ENCODE measurements at places on chromosomes 4 and X.
A peak's percentile ranks its signal among the peaks of the same experiment; 100 is the strongest.

- no peak for DNase-seq
Observed at GRCh38 chr4:7960790-7961655, 21.4 kb upstream of the AFAP1 start.

DNA sequence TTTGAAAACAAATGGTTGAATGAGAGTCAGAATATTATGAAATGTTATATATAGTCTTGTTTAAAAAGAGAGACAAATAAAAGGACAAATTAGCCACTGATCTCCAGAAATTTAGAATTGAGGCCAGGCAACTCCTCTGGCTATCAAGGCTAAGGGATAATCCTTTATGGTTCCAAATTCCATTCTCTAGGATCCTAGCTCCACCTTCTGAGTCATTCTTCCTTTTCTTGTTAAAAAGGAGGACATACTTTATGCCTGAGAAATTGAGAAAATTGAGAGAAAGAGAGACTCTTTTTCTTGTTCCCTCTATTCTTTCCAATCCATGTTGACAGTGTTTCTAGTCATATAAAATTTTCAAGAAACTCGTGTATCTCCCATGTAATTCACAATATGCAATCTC, 1299.5 kb downstream of the FSTL5 start:
- DNase-seq, result no peak

DNA sequence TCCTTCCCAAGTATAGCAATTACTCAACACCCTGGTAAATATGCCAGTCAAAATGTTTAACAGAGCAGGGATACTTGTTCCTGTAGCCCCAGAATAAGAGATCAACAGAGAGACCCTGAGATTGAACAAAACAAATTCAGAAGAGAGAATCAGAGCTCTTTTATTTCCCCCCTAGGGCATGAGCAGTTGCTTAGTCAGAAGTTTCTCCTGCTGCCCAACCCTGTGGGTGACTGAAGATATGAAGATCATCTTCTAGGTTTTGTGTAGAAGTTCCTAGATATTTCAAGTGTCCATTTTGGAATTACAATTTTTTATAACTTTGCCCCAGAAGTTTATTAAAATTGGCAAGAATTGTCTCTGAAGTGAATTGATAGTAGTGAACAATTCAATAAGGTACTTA, 59.1 kb upstream of the RXFP1 start:
- DNase-seq, result no peak

DNA sequence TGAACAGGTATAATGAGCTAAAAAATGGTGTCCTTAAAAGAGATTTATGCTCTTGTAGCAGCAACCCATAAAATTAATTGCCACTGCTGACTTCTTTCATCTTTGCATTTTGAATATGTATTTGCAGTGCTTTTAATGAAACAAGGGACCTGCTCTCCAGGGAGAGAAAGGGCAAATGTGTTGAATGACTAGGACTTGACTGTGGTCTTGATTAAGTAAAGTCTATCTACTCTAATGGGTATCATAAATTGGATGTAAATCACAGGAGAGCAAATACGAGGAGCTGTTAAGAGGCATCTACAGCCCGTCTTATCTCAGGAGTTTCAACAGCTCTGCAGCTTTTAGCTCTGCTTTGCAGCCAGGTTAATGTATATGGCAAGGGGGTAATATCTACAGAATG, 216.4 kb downstream of the PALLD start:
- DNase-seq, result no peak

- DNase-seq, result no peak
Observed at GRCh38 chrX:114047558-114047957, 536.3 kb upstream of the HTR2C start.

GRCh38 chrX:64536736-64537135, 141.5 kb upstream of the MTMR8 start:
- no peak for DNase-seq

DNA sequence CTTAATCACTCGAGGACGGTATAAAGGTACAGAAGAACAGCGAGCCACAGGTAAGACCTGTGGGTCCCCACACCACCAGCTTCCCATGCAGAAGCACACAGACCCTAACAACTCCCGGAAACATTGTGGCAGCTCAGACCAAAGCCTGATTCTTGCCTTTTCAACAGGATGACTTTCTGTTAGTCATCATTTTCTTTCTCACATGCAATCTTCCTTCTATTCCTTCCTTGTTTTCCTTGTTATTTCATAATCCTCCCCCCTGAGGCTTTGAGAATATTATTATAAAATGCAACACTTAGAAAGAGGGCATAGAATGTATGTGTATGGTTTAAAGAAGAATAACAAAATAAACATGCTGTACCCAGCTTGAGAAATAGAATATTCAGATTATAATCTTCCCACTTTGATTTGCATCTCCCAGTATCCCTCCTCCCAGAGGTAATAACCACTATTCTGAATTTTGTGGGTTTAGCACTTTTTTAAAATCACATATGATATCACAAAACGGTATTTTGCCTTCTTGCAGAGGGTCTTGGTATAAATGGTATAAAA, 100.9 kb downstream of the FHDC1 start:
- DNase-seq, result no peak

- DNase-seq, result no peak
Observed at GRCh38 chrX:115895678-115896329, 274.7 kb upstream of the AGTR2 start.

- DNase-seq, result no peak
Observed at GRCh38 chr4:150323406-150324325, 245.4 kb downstream of the DCLK2 start.

GRCh38 chr4:148044912-148045352, 313.0 kb downstream of the ARHGAP10 start:
- DNase-seq, result no peak

- DNase-seq, result no peak
Observed at GRCh38 chr4:181618896-181619295, 624.3 kb upstream of the TENM3 start.

DNA sequence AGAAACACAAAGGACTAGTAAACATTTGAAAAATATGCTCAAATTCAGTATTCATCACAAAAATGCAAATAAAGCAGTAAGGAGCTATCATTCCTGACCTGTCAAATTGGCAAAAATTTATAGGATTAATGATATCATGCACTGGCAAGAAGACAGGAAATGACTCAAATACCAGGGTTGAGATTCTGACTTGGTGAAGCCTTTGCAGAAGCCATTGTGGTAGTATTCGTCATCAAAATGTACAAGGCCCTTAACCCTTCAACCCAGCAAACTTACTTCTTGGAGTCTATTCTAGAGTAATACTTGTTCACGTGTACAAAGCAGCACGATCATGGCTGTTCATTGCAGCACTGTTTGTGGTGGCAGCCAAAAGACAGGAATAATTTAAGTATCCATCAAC, 132.4 kb downstream of the ENOX2 start:
- DNase-seq, result peak; percentile 24

DNA sequence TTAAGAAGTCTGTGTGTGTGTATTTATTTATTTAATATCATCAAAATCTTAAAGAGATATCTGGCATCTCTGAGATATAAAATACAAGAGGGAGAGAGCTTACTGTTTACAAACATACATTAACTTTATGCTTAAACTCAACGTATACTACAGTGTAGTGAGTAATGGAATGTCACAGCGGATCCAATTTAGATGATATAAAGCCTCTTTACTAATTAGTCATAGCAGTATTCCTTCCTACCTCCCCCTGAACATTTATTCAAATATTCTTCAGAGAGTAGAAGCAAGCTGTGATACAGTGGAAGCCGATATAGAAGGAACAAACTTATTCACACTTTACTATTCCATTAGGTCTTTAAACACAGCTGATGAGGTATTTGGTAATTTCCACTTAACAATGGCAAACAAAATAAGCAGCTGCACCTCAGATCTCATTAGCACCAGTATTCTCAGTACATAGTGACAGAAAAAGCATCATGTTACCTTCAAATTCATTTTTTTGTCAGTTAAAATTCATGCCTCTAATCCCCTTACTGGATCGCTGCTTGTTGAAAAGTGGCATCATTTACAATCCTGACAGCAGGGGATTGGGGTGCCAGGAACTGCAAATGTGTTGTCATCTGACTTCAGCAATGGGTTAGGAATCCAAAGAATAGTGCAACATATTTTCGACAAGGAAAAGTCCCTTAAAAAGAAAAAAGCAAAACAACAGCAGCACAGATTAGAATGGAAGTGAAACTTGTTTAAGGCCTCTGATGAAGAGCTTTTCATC, 658.7 kb upstream of the EPHA5 start:
- no peak for DNase-seq

DNA sequence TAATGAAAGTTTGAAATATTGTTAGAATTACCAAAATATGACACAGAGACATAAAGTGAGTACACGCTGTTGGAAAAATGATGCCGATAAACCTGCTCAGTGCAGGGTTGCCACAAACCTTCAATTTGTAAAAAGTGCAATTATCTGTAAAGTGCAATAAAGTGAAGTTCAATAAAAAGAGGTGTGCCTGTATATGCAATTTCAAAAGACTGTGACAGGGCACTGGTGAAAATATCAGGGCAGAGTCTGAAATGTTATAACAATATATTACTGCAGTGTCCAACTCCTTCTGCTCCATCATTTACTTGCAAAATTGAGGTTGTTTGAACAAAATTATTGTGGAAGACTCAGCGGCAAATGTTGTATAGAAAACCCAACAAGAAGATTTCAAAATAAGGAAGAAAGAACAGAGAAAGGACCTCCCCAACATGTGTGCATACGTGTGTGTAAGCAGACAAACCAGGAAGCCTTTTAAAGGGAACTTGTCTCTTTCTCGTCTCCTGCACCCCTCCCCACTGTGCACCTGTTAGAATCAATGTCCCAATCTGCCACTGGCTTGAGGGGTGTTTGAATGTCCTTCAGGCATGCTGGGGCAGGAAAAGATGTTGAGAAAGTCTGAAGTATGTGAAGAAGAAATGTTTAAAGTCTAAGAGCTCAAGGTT, 96.2 kb downstream of the MAOB start:
- DNase-seq, result no peak

DNA sequence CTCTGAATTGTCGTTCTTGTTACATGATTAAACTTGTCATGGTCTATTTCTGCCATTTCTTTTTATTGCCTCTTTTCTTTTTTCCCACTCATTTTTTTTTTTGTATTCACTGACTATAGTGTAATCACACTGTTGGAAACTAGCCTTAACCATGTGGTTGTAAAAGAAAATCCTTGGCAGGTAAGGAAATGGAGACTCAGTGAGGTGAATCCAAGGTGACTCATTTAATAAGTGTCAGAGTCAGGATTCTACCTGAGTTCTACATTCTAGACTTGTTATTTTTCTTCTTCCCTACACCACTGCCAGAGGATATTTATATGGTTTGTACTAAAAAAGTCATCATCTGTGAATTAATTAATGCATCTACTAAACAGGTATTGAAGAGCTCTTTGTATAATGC, 152.2 kb downstream of the CBLL2 start:
- no peak for DNase-seq

- DNase-seq, result no peak
Observed at GRCh38 chr4:54855191-54855854, 197.6 kb downstream of the KIT start.

DNA sequence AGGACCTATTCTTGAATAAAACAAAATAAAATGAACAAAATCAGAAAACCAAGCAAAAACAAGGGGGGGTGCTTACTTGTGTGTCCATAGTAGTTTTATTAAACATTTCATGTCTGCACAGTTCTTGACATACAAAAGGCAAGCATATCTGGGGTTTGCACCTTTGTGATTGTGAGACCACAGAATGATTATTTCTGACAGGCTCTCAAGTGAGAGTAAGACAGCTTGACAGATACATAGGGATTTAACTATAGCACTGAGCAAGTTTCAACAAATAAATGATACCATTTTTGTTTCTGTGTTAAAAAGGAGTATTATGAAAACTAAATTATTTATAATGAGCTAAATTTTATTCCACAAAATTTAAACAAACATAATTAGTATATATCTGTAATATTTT, 712.0 kb upstream of the PCDH10 start:
- DNase-seq, result no peak

GRCh38 chr4:146236216-146236615, 21.9 kb downstream of the REELD1 start:
- DNase-seq, result no peak

All from H54 (cell line).